Cortex of kidney (tissue), 1 donor: ENCODE measurements at places on chromosomes 13 and 19.

- DNase-seq: no peak
These were observed 19.8 kb downstream of the ADPRHL1 start for GRCh38 chr13:113433391-113433916.

DNA sequence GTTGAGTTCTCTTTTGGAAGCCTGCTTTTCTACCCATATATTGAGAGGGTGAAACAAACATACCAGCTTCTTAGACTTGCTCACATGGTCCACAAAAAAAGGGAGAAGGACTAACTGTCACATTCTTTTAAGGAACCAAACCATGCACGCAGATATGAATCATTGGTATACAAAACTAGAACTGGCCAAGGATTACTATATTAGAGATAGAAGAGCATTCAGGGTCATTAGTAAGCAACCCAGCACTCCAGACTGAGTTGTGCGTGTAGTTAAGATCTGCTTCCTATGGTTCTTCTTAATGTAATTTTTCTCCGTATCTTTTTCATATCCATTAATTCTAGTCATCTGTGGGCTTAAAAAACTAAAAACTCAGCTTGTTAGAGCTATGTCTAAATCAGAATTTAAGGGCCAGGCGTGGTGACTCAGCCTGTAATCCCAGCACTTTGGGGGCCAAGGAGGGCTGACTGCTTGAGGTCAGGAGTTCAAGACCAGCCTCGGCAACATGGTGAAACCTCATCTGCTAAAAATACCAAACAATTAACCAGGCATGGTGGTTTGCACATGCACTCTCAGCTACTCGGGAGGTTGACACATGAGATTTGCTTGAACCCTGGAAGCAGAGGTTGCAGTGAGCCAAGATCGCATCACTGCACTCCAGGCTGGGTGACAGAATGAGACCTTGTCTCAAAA, 19.6 kb downstream of the ALG5 start:
- DNase-seq: no peak

DNA sequence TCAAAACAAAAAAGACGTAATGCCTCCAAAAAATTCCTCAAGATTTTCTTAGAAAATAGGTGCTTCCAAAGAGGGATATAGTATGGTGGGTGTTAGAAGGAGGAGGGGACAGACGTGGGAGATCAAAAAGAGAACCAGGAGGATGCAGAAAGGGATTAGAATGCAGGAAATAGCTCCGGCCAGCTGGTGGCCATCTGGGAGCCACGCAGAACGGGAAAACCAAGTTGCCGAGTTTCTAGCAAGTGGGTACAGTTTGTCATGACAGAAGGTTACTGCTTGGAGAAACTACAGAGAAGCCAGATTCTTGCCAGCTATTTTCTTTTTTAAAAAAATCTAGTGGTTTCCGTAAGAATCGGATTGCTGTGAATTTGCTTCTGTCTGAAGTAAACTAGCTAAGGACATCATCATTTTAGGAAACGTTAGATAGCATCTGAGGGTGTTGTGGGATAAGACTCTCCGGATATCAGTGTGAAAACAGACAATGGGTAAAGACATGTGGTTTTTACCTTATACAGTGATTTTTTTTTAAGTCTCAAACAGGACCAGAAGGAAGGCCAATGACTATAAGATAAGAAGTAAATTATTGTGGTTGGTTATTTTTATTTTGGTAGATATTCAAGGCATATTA, 104.9 kb downstream of the HSPH1 start:
- DNase-seq: no peak

DNA sequence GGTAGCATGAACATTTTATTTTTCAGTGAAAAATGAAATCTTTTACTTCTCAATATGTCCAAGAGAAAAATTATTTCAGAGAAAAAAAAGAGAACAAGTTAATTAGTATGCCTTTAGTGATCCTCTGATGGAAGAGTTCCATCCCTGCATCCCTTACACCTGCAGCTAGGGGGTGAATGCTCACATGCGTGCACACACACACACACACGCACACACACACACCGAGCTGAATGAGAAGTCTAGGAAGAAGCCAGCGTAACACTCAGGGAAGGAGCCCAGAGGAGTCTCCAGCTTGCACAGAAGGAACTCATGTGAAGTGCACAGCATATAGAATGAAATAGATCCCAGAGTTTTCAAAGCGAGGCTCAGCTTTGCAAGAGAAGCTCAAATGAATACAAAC, 510.5 kb downstream of the IRS2 start:
- no peak for DNase-seq

DNA sequence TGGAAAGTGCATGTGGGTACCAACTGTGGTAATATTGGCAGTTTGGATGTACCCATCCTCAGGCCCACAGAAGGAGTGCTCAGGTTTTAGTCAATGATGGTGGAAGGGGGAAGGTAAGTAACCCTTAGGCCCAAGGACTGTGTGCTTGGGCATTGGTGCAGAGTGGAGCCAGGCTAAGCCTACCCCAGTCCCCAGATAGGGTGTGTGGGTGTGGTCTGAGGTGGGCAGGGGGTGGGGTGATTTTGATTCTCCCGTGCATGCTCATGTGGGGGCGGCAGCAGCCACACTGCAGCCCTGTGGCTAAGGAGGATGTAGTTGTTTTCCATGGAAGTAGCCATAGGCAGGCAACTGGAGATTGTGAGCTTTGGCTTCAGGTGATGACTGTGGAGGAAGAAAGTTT, 2197.3 kb downstream of the PCDH9 start:
- no peak for DNase-seq

DNA sequence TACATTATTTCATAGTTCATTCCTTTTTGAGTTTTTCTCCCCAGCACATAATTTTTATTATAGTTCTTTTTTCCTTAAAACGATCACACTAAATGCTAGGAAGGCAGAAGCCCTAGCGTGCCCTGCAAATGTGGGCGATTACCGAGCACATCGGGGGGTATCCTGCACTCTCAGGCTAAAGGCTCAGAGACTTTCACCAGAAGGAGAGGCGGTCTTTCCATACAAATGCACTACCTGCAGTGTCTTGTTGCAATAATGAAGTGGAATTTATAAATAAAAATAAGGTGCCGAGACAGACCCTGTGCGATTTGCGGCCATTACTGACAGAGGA, 29.3 kb upstream of the SPACA7 start:
- DNase-seq: no peak

GRCh38 chr13:29621841-29622240, 26.4 kb upstream of the SLC7A1 start:
- DNase-seq: no peak

DNA sequence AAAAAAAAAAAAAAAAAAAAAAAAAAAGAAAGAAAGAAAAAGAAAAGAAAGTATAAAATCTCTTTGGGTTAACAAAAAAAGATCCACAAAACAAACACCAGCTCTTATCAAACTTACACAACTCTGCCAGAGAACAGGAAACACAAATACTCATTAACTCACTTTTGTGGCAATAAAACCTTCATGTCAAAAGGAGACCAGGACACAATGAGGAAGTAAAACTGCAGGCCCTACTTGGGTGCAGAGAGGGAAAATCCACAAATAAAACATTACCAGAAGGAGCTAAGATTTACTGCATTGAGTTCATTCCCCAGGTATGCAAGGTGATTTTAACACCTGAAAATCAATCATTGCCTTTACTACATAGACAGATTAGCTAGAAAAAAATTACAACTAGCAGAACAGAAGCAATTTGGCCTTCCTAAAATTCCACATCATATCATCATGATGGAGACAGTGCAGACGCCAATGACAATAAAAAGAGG, 9.6 kb upstream of the CEACAM5 start:
- no peak for DNase-seq

GRCh38 chr19:29590278-29590677, 15.8 kb upstream of the POP4 start:
- no peak for DNase-seq

GRCh38 chr19:38551450-38551813, 66.3 kb downstream of the MAP4K1 start:
- no peak for DNase-seq

- DNase-seq: no peak
These were observed 112.4 kb downstream of the NUFIP1 start for GRCh38 chr13:44876782-44877324.

GRCh38 chr13:27792393-27793218, at the start of gene GSX1:
Gene GSX1 (plus strand): TSS chr13:27792483. CDS start chr13:27792691, 208 bp downstream.
- no peak for DNase-seq

GRCh38 chr13:64369121-64369520, 2861.0 kb downstream of the PCDH9 start:
- DNase-seq: no peak

GRCh38 chr13:98279473-98280175, 102.6 kb upstream of the RNF113B start:
- DNase-seq: no peak

- DNase-seq: no peak
These were observed 104.5 kb upstream of the SLC15A1 start for GRCh38 chr13:98856983-98857382.

- no peak for DNase-seq
These were observed 14.8 kb downstream of the OPA3 start for GRCh38 chr19:45569619-45570421.

DNA sequence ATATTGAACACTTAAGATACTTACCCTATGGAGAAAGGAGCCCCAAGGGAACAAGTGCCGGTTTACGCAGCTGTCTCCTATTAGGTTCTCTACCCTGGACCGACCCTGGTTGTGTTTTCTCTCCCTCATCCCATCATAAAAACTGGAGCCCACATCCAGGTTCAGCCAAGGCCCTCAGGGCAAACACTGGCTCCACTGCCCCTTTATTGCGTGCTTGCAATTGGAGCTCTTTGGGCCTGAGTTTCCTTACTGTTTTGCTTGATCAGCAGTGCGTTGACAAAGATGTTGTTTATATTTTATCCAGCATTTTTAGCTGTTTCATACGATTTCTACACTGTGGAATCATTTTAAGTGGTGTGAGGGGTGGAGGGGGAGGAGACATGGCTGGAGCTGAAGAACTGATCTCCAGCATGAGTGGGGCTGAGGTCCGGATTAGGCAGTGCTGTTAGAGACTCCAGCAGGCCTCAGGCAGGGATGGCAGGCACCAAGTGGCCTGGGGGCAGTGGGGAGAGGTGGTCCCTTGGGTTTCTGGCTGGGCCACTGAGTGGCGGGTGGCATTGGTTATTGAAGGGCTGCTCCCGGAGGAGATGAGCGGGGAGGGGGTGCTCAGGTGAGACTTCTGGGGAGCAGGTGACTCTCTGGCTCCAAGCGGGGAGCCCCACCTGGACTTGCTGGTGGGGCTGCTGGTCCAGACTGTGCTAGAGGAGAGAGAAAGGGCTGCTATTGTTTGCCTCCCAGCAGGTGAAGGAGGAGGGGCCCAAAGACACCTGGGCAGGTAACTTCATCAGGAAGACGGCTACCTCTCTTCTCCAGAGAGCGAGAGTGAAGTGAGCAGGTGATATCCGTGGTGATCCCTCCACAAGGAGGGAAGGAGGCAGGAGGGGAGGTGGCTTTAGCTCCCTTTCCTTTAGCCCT, 62.4 kb upstream of the RNF113B start:
- DNase-seq: no peak

- no peak for DNase-seq
These were observed 8.3 kb downstream of the TEX29 start for GRCh38 chr13:111328574-111329410.

GRCh38 chr13:48264058-48264457, 31.1 kb downstream of the ITM2B start:
- no peak for DNase-seq

DNA sequence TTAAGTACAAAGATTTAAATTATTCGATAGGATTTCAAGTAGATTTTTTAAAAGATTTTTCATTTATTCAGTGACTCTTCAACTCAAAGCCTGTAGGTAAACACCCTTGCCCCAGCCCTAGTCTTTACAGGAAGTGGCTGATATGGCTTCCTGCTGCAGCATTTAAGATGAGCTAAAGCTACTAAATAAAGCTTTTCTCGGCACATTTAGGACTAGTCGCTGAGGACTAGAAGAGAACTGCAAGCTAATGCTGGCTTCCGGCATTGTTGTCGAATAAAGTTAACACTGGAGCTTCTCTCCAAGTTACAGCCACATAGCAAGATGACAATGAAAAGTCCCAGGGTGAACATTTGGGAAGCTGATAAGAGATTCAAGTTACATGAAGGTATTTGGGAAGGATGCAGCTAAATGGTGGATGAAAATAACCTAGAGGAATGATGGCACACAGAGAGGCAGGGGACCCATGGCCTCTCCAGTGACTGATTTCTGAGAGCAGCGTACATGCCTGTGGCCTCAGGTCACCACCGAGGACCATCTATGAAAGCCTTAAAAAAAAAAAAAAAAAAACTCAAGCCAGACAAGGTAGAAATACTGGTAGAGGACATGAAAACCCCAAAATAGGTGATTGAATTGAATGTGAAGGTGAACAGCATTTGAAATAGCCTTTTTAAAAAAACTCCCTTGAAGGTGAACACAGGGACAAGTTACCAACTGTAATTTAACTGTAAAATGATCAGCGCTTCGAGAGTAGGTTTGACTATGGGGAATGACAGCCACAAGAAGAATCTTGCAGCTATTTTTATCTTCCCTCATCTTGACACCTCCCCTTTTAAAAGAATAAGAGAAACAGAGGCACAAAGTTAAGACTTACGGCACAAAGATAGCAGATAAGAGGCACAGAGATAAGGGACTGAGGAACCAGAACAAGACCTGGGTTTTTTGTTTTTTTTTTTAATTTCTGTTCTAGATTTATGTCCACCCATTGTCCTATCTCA, 155.4 kb downstream of the DCT start:
- DNase-seq: no peak

- no peak for DNase-seq
These were observed 281.6 kb downstream of the DNAJC15 start for GRCh38 chr13:43304945-43305344.

DNA sequence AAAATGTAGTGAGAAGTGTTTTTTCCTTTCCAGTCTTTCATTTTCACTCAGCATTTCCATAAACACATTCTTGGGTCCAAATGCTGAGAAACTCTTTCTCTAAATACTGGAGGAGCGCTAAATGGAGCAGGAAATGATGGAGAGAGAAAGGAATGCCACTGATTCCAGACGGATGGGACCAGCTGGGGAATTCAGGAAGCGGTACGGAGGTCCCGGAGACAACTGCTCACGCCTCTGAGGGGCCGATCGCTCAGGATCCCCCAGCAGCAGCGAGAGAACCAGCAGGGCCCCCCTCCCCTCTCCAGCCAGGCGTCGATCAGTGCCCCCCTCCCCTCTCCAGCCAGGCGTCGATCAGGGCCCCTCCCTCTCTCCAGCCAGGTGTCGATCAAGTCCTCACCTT, 13.2 kb downstream of the RASA3 start:
- DNase-seq: no peak

DNA sequence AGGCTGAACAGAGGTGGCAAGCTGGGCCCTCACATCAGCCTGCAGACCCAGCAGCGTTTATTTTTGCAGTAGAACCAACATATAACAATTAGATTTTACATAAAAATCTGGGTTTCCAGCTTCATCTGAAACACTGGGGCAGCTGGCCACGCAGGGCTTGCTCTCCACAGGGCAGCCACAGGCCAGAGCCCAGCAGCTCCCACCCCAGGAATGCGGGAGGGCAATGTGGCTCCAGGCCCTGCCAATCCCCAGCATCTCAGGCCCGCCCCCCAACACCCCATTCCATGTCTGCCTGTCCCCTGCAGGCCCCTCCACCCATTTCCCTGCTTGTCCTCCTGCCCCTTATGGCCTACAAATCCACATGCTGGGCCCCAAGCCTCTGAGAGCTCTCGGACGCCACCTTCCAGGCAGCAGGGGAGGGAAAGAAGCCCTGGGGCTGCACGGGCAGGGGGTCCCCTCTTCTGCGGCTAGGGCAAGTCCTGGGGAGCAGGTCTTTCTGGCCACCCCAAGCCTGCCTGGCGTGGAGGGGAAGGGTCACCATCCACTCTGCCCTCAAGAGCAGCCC, 15.0 kb upstream of the VSTM2B start:
- DNase-seq: no peak

- no peak for DNase-seq
These were observed 189.6 kb upstream of the CSNK1A1L start for GRCh38 chr13:37295071-37295470.
